ENCODE measurements at places on chromosomes 1 and 21.

DNA sequence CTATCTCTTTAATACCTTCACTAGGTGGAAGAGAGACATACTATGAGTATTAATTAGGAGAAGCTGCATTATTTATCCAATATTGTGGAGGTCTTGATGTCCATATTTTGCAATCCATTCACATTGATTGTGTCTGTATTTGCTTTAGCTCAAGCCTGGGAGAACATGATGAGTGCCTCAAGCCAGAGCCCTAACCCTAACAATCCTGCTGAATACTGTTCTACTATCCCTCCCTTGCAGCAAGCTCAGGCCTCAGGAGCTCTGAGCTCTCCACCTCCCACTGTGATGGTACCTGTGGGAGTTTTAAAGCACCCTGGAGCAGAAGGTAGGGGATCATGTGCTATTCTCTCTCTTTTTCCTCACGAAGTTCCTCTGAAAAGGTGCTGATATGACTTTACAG lies 99.5 kb downstream of the CC2D1B start:
- DNase-seq: no peak

- DNase-seq: no peak
These were observed 3.2 kb downstream of the RHBG start for GRCh38 chr1:156372265-156372586.

DNA sequence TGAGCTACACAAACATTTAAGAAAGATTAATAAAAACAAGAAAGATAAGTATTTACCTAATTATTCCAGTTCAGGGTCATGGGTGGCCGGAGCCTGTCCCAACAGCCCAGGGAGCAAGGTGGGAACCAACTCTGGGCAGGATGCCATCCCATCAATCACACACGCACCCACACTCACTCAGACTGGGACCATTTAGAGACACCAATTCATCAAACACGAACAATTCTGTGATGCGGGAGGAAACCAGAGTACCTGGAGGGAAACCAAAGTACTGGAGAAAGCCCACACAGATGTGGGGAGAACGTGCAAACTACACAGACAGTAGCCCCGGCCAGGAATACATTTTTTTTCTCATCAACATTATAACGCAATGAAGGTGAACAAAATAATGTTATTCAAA lies 16.2 kb downstream of the WASF2 start:
- no peak for DNase-seq

- DNase-seq: no peak
These were observed 9.8 kb downstream of the FRRS1 start for GRCh38 chr1:99756598-99756997.

GRCh38 chr1:91647061-91647460 lies 146.4 kb downstream of the CDC7 start:
- DNase-seq: no peak

GRCh38 chr21:43824333-43825241 lies 35.2 kb downstream of the RRP1 start:
- no peak for DNase-seq

- no peak for DNase-seq
These were observed 488.6 kb upstream of the RGS18 start for GRCh38 chr1:191669629-191670028.

DNA sequence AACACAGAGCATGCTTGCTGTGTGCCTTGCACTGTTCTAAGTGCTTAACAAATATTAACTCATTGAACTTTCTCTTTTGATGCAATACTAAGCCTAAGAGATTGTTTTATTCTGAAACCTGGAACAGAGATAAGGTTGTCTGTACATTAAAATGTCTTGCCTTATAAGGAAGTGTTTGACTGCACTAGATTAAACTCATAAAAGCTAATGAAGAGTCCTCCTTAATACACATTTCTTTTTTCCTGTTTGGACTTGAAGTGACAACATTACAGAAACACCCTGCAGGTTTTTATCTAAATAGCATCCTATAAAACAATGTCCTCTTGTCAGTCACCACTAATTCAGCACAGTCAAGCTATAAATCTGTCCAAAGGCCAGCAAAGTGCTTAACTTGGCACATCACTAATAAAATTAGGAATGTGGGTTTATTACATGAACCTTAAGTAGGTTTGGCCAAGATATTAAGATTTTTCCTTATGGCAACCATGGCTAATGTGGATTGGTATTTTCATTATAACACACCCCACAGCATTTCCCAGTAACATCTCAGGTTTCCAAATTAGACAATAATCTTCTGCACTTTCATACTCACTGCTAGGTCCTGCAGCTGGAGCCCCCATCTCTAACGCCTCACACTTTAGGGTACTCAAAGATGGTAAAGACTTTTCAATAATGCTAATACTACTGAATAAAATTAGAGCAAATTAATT lies 389.7 kb downstream of the LMO4 start:
- DNase-seq: no peak

DNA sequence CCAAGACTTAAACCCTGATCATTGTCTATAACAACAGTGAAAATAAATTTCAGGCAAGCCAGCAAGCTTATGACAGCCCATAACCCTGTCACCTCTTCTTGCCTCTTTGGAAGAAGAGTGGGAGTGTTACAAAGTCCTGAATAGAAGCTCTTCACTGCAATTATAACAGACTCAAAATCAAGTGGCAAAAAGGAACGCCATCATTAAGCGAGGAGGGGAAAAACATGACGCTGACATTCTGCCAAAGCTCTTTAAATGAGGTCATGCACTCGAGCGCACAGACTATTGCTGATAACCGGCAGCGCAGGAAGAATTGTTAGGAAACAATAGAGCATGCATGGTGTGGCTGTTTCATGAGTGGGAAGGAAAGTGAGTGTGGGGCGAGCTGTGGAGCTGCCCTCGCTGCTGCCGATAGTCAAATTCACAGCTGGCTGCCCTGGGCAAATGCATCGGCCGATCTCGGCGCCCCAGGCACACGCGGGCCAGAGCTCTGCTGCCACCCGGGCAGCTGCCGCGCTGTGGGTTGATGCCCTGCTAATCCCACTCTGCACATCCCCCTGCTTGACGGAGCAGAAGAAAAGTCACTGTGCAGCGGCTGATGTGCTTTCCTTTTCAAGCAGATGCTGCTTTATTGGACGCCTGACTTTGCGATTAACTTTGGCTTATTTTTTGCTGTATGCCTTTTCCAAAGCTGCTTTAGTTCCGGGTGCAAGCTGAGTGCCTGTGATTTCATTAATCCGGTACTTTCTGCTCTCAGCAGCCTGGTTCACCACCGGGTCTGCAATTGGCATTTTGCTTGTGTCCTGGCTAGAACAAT lies 102.4 kb upstream of the ST6GALNAC5 start:
- no peak for DNase-seq

DNA sequence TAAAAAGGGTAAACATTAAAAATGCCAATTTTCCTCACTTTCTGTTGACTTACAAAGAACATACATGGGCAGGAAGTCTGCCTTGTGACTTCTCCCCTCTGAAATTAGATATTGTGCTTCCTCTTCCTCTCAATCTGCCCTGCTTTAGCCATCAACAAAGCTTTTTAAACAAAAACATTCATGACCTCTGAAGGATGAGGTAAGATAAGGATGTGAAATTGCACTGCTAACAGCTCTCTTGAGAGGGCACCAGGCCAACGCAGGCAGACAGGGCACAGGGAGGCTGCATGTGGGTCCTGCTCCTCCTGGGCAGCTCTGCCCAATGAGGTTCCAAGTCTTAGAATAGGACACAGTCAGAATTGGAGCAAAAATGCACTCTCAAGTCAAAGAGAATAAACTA lies 62.1 kb downstream of the DEGS1 start:
- DNase-seq: no peak

DNA sequence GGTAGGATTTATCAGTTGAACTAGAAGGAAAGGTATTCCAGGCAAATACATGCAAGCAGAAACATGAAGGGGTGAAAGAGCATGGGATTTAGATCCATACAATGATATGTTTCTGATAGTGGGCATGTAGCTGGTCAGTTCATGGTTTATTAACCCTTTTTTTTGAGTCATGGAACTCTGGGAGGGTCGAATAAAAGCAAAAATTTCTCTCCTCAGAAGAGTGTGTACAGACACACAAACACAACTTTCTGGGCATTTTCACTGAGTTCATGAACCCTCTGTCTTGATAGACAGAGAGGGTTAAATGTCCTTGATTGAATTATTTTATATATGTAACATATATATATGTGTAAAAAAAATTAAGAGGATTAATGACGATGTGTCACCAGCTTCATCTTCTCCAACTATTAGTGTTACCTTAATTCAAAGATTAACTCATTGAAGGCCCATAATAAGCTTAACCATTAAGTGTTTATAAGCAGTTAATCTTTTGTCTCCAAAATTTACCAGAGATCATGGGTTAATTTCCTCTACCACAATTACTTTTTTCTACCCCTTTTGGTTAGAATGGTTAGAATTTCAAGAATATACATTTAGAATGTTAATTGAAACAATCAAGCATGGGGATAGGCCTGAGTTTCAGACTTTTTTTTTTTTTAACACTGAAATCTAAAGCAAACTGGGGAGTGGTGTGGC lies 4.6 kb downstream of the JUN start:
- no peak for DNase-seq

GRCh38 chr1:162248854-162249535 lies 127.7 kb downstream of the SPATA46 start:
- DNase-seq: no peak

DNA sequence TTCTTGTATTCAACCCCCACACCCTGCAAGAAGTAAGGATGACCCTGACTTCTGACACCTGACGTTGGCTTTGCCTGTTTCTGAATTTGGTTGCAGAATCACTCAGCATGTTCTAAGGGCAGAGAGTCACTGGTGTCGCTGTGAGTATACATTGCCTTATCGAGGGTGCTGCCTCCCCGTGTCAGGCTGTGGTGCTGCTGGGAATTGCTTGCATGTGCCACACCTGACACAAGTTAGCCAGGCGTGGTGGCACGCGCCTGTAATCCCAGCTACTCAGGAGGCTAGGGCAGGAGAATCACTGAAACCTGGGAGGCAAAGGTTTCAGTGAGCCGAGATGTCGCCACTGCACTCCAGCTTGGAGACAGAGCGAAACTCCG lies 45.9 kb downstream of the WDR4 start:
- DNase-seq: peak; percentile 17

DNA sequence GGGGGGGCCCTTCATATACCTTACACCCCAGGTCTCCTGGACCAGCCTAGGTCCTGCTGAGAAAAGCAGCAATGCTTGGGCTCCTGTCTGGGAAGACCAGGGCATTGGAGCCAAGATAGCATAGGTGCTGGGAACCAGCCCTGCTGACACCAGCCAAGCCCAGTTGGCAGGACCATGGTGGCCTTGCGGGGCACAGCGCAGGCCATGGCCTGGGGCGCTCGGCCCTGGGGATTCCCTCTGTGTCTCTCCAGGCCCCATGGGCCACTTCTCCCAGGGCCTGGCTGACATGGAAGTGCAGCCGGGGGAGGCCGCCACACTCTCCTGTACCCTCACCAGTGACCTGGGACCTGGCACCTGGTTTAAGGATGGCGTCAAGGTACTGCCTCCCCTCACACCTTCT lies 23.3 kb downstream of the IGFN1 start:
- DNase-seq: no peak

DNA sequence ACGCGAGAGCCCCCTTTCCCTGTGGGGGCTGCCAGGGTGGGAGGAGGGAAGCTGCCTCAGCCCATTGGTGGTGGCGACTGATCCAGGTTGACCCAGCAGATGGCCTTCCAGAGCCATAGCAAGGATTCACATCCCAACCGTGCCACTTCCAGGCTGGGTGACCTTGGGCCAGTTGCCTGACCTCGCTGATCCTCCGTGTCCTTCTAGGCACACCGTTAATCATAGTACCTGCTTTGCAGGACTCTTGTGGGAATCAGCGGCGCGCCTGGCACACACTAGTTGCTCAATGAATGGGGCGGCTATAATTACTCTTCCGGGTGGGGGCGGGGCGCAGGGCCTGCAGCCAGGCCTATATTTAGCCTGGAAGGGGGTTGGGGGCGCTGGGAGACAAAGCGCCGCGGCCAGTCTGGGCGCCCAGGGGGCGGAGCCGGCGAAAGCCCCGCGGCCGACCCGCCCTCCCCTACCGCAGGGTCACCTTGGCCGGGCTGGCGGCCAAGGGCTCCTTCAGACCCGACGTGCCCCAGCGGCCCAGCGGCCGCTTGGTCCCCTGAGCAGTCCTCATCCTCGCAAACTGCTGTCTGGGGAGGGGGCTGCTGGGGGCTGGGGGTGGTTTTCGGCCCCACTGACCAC lies 5.1 kb downstream of the HSPB7 start:
- no peak for DNase-seq

GRCh38 chr1:233088613-233089012 lies 138.2 kb downstream of the NTPCR start:
- no peak for DNase-seq

GRCh38 chr1:27058966-27059669 lies 46.5 kb upstream of the TENT5B start:
- DNase-seq: no peak

DNA sequence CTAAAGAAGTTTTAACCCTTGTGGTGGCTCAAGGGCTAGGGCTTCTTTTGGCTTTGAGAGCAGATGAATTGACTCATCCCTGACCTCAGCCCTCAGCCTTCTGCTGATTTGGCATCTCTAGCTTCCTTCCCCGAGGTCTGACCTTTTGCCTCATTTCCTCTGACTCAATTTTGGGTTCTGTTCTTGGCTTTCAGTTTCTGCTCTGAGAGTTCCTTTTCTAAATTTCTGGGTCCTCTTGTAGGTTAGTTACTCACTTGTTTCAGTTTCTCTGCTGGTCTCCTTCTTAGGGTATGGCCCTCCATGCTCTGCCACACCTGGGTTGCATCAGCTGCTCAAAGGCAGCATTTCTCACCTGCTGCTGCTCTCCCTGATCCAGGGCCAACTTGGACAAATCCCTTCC lies 19.4 kb downstream of the PDE4B start:
- DNase-seq: no peak

- no peak for DNase-seq
These were observed 1.2 kb upstream of the VWA1 start for GRCh38 chr1:1434131-1434823.

GRCh38 chr1:24051206-24051945 lies 60.6 kb downstream of the MYOM3 start:
- DNase-seq: no peak

DNA sequence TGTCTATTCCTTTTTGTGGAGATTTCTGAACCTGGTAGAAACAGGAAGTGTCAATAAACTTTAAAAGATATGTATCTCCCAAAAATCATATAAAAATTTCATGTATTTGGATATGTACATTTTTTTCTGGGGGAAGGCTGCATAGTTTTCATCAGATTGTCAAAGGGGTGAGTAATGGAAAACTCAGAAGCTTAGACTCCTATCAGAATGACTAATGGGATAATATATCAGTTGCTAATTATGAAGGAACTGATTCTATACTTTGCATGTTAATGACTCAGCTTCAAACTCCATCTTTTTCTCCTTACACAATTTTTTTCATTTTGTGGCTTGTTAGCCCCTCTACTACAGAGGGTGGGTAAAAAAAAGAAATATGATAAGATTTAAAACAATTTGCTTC lies 55.9 kb downstream of the GON4L start:
- DNase-seq: no peak

GRCh38 chr1:75430526-75430925 lies 180.4 kb downstream of the SLC44A5 start:
- no peak for DNase-seq

- no peak for DNase-seq
These were observed 21.9 kb downstream of the TSNAX start for GRCh38 chr1:231550448-231550781.

GRCh38 chr1:212531796-212532195 lies 76.8 kb upstream of the ATF3 start:
- DNase-seq: no peak

- no peak for DNase-seq
These were observed 51.1 kb upstream of the LDLRAP1 start for GRCh38 chr1:25492323-25492722.

- no peak for DNase-seq
These were observed 88.3 kb upstream of the NGF start for GRCh38 chr1:115426231-115426771.

GRCh38 chr1:36322786-36323635 lies 434 bp downstream of the EVA1B start:
- no peak for DNase-seq
